ENCODE measurements at places on chromosomes 5 and 9.

- DNase-seq: no peak
These were observed 1341.4 kb upstream of the NUDT12 start for GRCh38 chr5:104903941-104904340.

DNA sequence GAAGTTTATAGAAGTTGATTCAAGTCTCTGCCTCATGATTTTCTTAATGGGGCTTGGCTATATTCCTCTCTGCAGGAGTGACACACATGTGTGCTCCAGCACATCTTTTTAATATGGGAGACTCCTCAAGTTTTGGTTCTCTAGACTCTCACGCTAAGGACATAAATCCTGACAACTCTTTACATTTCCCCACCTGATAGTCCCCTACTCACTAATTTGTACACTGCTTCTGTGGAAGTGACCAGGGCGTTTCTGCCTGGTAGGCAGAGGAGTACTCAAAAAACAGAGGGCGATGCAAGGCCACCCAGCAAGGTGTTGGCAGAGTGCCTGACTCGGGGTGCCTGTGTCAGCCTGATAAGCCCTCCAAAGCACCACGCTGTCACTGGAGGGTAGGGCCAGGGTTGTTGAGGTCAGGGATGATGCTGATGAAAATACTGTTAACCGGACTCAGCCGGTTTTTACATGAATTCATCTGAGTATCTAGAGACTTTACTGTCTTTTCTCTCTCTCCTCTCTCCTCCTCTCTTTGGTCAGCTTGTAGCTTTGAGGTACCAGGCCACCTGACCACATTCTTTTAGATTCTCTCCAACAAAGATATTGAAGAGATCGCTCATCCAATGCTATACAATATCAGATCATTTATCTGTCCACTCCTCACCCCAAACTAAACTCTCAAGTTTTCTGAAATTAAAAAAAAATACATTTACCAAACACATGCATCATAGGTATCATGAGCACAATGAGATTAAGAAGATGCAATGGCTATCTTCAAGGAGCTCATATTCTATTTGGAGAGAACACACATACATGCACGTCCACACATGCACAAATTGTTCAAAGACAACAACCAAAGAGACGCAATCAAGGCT, 205.2 kb downstream of the PIK3R1 start:
- no peak for DNase-seq

DNA sequence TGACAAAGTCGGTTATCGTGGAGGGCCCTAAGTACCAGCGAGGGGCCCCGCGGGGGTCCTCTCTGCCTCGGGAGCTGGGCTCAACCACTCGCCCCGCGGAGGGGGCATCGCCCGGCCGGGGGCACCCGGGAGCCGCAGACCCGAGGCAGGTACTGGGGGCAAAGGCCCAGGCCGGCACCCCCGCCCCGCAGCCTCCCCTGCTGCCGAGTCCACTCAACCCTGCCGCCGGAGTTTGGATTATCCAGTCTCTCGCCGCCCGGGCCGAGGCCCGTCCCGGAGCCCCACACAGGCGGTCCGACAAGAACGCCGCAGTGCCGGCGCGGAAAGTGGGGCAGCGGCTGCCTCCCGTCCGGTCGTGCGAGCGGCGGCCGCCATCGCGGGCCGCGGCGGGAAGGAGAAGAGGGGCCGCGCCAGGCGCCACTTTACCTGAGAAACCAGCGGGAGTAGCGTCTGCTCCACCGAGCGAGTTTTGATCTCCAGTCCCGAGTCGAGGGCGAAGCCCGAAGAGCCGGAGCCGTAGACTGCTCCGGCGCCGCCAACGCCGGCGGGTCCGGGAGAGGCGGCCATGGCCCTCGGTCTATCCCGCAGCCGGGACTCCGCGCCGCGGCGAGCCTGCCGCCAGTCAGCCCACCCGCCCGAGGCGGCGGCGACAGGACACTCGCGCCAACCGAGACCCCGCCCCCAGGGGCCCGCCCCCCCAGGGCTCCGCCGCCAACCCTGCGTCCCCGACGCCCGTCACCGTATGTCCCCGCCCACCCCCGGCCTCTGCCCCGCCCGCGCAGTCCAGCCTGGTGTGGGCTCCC, at the start of gene CTNNAL1:
Gene CTNNAL1, minus strand, starts transcription at position 624 of the 803 bp plus-strand sequence. Its CDS starts 57 bp downstream, at position 567.
- DNase-seq: peak; percentile 61

GRCh38 chr5:56291661-56292374, 58.7 kb upstream of the ANKRD55 start:
- DNase-seq: no peak

DNA sequence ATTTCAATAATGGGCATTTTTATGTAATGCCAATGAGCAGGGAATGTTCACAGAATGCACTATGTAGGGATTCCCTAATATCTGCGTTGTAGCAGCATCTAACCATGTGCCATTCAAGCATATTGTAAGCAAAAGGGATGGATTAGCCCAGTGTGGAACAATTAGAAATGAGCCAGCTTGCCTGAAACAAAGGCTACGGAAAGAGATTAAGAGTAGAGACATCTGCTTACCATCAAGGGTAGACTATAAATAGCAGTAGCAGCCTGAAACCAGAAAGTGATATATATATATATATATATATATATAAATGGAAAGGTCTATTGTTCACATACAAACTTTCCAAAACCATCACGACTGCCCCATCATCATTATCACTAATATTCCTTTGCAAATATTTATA, 31.9 kb upstream of the CEP120 start:
- DNase-seq: no peak
